ENCODE measurements at places on chromosomes 7 and 10.
A peak's percentile ranks its signal among the peaks of the same experiment; 100 is the strongest.

GRCh38 chr10:103665162-103665889 is 171.8 kb downstream of the NEURL1 start:
- no peak for DNase-seq

- DNase-seq, result no peak
These were observed 386 bp upstream of the AS3MT start for GRCh38 chr10:102868911-102869257.

- DNase-seq, result no peak
These were observed 109.4 kb downstream of the ABLIM1 start for GRCh38 chr10:114548662-114549061.

DNA sequence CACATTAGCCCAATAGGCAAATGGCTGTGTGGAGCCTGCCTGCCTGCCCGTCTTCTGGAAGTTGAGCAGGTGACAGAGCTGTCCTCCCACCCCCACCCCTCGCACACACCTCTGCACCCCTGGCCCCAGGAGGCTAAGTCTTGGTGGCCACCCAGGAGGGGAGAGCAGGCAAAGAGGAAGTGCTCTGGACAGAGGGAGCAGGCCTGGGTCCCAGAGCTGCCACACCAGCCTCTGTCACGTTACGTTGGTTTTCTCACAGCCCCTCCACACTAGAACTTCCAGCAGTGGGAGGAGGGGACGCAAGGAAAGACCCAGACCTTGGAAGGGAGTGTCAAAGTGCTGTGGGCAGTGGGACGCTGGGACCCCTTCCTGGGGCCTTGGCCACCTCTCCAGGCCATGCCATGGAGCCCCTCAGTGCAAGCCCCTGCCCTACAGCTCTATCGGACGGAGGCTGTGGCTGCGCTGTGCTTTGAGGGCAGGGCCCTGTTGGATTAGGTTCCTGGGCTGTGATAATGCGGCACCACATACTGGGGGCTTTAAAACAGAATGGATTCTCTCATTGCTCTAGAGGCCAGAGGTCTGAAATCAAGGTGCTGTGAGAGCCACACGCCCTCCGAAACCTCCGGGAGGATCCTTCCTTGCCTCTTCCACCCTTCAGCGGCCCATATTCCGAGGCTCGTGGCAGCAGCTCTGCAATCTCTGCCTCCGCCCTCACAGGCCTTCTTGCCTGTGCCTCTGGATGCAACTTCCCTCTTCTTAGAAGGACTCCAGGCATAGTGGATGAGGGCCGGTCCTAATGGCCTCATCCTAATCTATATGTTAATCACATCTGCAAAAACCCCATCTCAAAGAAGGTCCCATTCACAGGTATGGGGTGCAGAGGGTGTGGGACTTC is 9.9 kb downstream of the PRKAG2 start:
- no peak for DNase-seq

- no peak for DNase-seq
These were observed 17.1 kb downstream of the PDLIM1 start for GRCh38 chr10:95273393-95274312.

DNA sequence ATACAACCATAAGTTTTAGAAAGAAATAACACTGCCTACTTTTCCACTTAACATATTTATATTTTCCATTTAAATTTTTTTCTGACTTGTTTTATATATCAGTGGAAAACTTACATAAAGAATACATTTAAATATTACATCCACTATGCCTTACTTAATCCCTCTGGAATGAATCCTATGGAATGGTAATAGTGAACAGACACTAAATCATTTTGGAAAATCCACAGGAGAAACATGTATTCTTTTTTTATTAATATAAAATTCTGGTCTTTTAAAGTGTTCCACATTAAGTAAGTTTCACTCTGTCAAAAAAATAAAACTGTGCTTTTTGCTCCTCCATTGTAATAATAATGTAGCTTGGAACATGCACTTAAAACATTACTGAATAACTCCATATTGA is 236.8 kb upstream of the LRRN3 start:
- no peak for DNase-seq

GRCh38 chr10:13890233-13891127 is 303.7 kb downstream of the PRPF18 start:
- DNase-seq, result peak; percentile 47

DNA sequence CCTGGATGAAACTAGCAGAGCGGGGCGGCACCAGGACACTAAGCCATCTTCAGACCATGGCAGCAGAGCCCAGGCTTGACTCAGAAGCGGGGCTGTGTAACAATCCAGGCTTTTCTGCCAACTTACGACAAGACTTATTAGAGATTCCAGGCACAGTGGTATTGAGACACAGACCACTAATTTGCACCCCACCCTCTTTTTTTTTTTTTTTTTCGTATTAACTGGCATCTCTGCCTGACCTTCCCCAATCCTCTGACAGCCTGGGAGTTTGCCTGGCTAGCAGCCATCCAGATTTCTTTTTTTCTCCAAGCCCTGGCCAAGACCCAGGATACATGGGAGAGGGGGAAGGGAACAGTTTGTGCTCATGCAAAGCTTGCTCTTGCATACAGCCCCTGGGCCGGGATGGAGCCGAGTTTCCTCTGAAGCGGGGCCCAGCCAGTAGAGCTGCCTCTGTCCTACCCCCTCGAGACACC is 182.4 kb downstream of the PLXNA4 start:
- no peak for DNase-seq

DNA sequence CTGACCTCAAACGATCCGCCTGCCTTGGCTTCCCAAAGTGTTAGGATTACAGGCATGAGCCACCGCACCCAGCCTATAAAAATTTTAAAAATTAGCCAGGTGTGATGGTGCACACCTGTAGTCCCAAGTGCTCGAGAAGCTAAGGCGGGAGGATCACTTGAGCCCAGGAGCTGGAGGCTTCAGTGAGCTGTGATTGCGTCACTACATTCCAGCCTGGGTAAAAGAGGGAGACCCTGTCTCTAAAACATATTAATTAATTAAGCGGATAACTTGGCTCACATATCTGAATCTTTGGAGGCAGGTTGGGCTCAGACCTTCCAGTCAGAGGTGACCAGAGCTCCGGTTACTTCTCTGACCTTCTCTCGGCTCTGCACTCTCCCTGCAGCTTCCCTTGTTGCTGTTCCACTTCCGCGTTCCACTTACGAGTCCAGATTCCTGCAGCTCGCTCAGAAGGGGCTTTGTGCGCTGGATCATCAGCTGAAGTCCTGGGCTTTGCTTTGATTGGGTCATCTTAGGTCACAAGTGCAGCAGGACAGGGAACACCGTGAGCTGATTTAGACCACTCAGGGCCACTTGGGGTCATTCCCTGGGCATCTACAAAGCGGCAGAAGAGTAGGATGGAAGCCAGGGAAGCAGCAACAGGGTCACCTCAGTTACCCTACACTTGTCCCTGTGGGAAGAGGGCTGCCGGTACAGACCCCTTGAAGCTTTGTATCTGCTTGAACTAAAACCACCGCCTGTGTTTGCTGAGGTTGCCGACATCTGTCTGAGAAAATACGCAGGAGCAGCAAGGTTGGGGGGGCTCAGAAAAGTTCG is 2.0 kb upstream of the ARPC1B start:
- no peak for DNase-seq

DNA sequence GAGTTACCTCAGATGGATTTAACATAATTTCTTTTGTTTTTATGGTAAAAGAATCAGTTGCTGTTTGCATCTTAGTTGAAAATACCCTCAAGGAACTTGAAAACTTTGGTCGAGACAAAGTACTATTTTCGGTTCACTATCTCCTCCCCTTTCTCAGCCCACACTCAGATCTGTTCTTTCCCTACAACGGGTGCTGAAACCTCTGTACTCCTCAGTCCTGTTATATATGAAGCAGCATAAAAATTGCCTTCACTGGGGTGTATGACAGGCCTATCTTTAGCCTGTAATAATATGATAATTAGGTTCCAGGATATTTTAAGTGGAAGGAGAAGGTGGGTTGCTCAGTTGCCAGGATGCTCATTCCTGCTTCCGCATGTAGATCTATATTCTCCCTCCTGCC is 105.2 kb upstream of the NOBOX start:
- no peak for DNase-seq

- no peak for DNase-seq
These were observed 94.3 kb upstream of the SDK1 start for GRCh38 chr7:3206771-3207191.

- DNase-seq, result no peak
These were observed 35.5 kb downstream of the HIF1AN start for GRCh38 chr10:100571084-100571856.

GRCh38 chr10:70682920-70683600 is 10.8 kb downstream of the ADAMTS14 start:
- DNase-seq, result no peak

GRCh38 chr7:96833676-96834453 is 124.2 kb upstream of the SEM1 start:
- DNase-seq, result no peak

- no peak for DNase-seq
These were observed 35.8 kb downstream of the RBM17 start for GRCh38 chr10:6124666-6125065.

GRCh38 chr10:110765513-110766319 is 106.0 kb upstream of the PDCD4 start:
- DNase-seq, result peak; percentile 13

DNA sequence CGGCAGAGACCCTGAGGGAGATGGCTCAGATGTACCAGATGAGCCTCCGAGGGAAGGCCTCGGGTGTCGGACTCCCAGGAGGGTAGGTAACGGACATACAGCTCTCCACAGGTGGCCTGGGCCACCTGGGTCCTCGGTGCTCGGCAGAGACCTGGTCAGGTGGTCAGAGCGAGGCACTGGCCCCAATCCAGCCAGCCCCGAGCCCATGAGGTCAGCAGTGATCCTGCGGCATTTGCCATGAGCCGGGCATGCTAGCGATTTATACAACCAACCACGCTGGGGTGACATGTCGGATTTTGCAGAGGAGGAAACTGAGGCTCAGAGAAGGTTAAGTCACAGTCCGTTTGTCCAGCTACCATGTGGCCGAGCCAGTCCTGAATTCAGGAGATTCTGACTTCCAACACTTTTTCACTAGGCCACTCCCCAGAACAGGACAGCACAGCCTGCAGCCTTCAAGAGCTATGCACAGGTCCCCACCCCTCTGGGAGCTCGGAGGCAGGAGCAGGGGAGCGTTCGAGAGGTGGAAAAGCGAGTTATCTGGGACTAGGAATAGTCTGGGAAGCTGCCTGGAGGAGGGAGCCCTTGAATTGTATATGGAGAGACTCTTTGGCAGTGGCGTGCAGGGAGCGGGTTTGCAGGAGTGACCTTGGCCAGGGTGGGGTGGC is 13.5 kb downstream of the LDB3 start:
- DNase-seq, result no peak

GRCh38 chr7:16271990-16272665 is 149.2 kb downstream of the CRPPA start:
- DNase-seq, result no peak

DNA sequence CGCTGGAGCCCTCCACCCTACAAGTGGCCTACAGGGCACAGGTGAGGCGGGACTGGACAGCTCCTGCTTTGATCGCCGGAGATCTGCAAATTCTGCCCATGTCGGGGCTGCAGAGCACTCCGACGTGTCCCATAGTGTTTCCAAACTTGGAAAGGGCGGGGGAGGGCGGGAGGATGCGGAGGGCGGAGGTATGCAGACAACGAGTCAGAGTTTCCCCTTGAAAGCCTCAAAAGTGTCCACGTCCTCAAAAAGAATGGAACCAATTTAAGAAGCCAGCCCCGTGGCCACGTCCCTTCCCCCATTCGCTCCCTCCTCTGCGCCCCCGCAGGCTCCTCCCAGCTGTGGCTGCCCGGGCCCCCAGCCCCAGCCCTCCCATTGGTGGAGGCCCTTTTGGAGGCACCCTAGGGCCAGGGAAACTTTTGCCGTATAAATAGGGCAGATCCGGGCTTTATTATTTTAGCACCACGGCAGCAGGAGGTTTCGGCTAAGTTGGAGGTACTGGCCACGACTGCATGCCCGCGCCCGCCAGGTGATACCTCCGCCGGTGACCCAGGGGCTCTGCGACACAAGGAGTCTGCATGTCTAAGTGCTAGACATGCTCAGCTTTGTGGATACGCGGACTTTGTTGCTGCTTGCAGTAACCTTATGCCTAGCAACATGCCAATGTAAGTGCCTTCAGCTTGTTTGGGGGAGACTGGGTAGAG is at the start of gene COL1A2:
Gene COL1A2, plus strand, starts transcription at position 459 of the 704 bp plus-strand sequence. Its CDS starts 137 bp downstream, at position 596.
- peak; percentile 32 for DNase-seq

GRCh38 chr10:33212061-33212748 is 122.3 kb downstream of the NRP1 start:
- DNase-seq, result no peak

GRCh38 chr7:37142958-37143357 is 305.7 kb downstream of the ELMO1 start:
- no peak for DNase-seq

- DNase-seq, result no peak
These were observed 20.7 kb downstream of the TSPAN13 start for GRCh38 chr7:16774294-16774693.

DNA sequence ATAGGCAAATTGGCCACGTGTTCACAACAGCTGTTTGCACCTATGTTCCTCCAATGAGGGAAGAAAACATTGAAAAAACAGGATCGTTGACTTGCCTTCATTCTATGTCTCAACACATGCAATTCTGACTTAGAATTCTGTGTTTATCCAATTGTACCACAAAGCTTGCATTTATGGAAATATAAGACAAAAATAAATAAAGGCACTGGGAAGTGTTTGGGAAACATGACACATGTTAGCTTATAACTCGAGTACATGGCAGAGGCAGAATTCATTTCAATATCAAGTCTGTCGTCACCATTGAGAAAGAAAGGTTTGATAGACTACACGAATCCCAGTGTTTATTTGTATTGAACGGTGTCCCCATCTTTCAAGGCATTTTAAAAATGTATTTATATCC is 291.2 kb downstream of the AHR start:
- no peak for DNase-seq

GRCh38 chr10:124194199-124194824 is 100.9 kb upstream of the CHST15 start:
- peak; percentile 79 for DNase-seq

DNA sequence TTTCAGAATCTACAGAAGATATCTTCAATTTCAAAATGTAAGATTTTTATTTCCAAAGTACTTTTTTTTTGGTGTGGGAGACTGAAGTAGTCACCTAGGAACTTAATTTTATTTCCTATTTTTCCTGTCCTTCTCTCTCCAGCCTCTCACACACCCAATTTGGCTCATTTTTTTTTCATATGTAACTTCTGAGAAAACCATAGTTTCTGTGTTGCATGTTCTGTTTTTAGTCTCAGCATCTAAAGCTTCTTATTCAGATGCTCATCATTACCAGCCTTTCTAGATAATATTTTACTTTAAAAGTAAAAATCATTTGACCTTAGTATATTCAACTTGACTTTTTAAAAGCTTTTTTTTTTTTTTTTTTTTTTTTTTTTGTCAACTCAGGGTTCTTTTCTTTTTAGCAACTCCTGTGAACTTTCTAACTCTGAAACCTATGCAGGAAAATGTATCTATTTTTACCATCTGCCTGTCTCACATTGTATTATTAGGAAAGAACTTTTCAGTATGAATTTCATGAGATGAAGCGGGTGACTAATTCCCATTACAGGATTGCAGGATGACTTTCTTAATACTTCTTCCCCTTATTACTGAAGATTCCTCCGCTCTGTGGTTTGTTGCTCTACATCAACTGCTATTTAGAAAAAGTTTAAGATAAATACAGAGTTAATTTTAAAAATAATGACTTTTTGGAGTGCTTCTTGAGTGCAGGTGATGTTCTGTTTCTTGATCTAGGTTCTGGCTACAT is 73.6 kb upstream of the LSM8 start:
- no peak for DNase-seq
